Mesenteric fat pad (tissue), 1 donor: ENCODE measurements at places on chromosomes 1 and 21. TPM values are rescaled to one million over a fixed set of nuclear protein-coding genes. Genes with fewer than 3 reads are reported as not detected.

The TNFRSF9 gene
- not detected for total RNA-seq

The VSIG8 gene
- total RNA-seq = not detected

The ISG15 gene
- total RNA-seq = 47.0 TPM

The CRB1 gene
- total RNA-seq = 0.48 TPM

The ELF3 gene
- 1.9 TPM for total RNA-seq

The CELA3A gene
- 4.1 TPM for total RNA-seq

The IRF6 gene
- total RNA-seq = 0.74 TPM
